ENCODE measurements at places on chromosomes 5 and 9. TPM values are rescaled to one million over a fixed set of nuclear protein-coding genes. Genes with fewer than 3 reads are reported as not detected.
A peak's percentile ranks its signal among the peaks of the same experiment; 100 is the strongest.

- H3K27ac ChIP-seq, result no peak overlapping the region
- H3K36me3 ChIP-seq, result peaks cover 7% of the 10 kb centered on the region
- DNase-seq, result no peak
- H3K4me3 ChIP-seq, result no peak overlapping the region
Measured at GRCh38 chr5:158670201-158670600, 429.5 kb downstream of the EBF1 start.

DNA sequence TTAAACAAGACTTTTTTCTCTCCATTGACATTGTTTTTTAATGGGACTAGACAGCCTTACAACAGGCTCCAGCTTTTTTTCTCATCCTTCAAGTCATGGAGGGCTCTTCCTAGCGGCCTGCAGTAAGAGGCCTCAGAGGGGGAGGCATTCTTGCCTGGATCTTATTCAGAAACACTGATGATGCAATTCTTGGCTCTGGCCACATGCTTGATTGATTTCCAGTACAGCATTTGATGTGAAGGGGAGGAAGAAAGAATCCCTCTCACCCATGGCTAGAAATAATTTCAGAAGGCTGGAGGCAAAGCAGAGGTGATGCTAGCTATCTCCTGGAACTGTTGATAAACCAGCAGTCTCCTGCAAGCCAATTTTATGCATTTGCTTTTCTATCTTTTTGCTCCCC lies 324.8 kb downstream of the PRELID2 start:
- H3K36me3 ChIP-seq, result no peaks in the 10 kb centered on the region
- H3K27ac ChIP-seq, result no peak overlapping the region
- no peak overlapping the region for H3K4me3 ChIP-seq
- H3K4me1 ChIP-seq, result no peaks in the 10 kb centered on the region
- no peaks in the 10 kb centered on the region for H3K27me3 ChIP-seq

GRCh38 chr5:88140396-88140855 lies 128.2 kb downstream of the TMEM161B start:
- no peaks in the 10 kb centered on the region for H3K36me3 ChIP-seq
- H3K4me1 ChIP-seq, result peaks cover 6% of the 10 kb centered on the region
- H3K4me3 ChIP-seq, result peak overlapping the region; percentile 52
- H3K27ac ChIP-seq, result no peak overlapping the region
- no peak for DNase-seq
- H3K27me3 ChIP-seq, result peaks cover 65% of the 10 kb centered on the region

DNA sequence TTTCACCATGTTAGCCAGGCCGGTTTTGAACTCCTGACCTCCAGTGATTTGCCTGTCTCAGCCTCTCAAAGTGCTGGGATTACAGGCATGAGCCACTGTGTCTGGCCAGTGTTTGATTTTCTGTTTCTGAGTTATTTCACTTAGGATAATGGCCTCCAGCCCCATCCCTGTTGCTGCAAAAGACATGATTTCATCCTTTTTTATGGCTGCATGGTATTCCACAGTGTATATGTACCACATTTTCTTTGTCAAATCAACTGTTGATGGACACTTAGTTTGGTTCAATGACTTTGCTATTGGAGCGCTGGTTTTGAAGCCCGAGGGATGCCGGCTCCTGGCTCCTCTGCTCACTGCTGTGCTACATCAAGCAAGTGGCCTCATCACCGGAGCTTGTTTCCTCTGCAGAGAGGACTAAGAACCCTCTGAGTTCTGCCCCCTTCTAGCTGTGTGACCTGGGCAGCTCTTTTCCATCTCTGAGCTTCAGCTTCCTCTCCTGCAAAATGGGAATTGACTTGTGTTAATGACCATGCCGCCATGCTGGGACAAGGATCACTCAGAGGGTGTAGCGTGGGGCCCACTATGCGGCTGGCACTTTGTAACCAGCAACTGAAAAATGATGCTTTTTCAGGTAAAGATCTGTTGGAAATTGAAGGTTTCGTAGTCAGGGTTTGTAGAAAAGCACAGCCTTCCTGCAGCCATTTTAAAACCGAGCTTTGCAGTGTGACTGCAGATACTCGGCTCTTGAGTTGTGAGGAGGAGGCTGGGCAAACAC lies 4.6 kb upstream of the NEURL1B start:
- no peak for DNase-seq
- H3K27me3 ChIP-seq, result peaks cover 26% of the 10 kb centered on the region
- no peaks in the 10 kb centered on the region for H3K36me3 ChIP-seq
- no peak overlapping the region for H3K27ac ChIP-seq
- H3K4me3 ChIP-seq, result no peak overlapping the region

- H3K27ac ChIP-seq, result no peak overlapping the region
- no peak overlapping the region for H3K4me3 ChIP-seq
- peaks cover 10% of the 10 kb centered on the region for H3K36me3 ChIP-seq
Measured at GRCh38 chr9:111381006-111381405, 51.0 kb upstream of the OR2K2 start.

DNA sequence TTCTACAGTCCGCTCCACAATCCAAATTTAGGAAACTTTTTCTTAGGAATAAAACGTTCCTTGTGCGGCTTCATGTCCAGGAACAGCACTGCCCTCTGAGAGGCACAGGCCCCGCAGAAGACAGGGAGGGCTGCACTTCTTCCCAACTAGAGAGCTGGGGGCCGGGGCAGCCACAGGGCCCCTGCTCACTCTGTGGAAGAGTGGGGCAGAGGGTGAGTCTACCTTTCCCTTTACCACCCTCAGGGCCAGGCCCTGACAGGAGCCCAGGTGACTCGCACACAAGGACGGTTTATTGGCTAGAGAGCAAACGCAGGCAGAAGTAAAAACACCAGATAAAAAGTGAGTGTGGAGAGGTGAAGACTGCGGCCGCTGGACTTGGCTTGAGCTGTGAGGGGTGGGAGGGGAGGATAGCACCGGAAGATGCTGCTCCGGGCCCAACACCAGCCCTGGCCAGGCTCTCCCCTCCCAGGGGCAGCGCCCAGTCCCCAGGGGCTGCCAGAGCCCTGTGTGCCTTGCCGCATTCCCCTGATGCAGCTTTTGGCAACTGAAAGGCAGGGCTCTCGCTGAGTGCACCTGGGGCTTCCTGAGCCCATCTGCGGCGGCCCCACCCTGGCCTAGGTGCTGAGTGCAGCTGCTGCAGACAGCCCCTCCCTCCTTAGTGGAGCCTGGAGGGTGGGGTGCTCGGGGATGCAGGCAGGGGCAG lies 20.2 kb downstream of the SH3GLB2 start:
- H3K4me3 ChIP-seq, result no peak overlapping the region
- H3K4me1 ChIP-seq, result no peaks in the 10 kb centered on the region
- no peaks in the 10 kb centered on the region for H3K27me3 ChIP-seq

Gene POLR3G
- total RNA-seq, result 8.4 TPM

GRCh38 chr5:74326571-74327338 lies 313.8 kb downstream of the ENC1 start:
- no peak overlapping the region for H3K27ac ChIP-seq
- no peaks in the 10 kb centered on the region for H3K27me3 ChIP-seq
- no peaks in the 10 kb centered on the region for H3K36me3 ChIP-seq
- no peak overlapping the region for H3K4me3 ChIP-seq
- H3K4me1 ChIP-seq, result no peaks in the 10 kb centered on the region

Gene FXN
- total RNA-seq, result 23.2 TPM

DNA sequence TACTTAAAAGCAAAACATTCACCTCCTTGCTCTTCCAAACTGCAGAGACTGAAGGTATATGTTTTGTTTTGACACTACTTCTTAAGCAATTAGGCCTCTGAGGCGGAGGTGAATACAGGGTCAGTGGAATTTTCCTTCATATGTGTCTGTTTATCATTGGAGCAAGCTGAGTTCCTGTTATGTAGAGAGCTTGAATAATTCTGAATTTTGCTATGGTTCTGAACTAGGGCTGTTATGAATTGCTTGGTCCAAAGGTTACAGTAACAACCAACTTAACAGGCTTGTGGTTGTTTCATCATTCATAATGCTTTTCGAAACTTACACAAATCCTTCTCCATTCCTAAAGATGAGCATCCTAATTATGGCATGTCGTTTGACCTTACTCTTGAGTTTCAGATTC lies 444.6 kb upstream of the MEF2C start:
- H3K4me3 ChIP-seq, result no peak overlapping the region
- DNase-seq, result no peak
- no peaks in the 10 kb centered on the region for H3K36me3 ChIP-seq
- no peak overlapping the region for H3K27ac ChIP-seq
- H3K4me1 ChIP-seq, result no peaks in the 10 kb centered on the region

GRCh38 chr5:73030531-73030930 lies 74.7 kb downstream of the FCHO2 start:
- H3K27ac ChIP-seq, result no peak overlapping the region
- peaks cover 14% of the 10 kb centered on the region for H3K4me1 ChIP-seq
- H3K4me3 ChIP-seq, result no peak overlapping the region
- H3K27me3 ChIP-seq, result no peaks in the 10 kb centered on the region

Gene SFXN1
- total RNA-seq, result 181 TPM

DNA sequence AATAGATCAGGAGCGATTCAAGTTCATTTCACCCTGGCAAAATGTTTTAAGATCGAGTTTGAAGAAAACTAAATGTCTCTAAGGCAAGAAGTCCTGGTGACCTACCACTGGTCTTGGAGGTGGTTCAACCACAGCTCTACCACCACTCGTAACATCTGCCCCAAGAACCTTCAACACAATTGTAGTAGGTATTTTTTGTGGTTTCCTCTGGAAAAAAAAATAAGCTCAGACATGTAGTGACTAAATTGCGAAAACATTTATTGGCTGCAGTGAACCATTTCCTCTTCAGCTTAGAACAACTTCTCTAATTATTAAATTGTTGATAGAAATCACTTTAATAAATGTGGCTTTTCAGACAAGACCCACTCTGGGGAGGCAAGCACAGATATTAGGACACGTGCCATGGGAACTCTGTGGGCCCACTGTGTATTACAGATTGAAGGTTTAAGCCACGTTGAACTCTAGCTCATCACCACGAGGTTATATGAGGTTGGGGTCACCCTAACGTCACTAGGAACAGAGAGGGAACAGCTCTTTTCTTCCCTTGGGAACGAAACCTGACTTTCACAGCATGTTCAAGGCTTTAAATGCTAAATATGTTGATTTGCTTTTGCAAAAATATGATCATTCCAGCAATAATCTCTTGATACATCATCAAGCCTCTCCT lies 142.9 kb downstream of the HSD17B3 start:
- DNase-seq, result no peak
- no peaks in the 10 kb centered on the region for H3K36me3 ChIP-seq
- H3K27ac ChIP-seq, result no peak overlapping the region
- no peaks in the 10 kb centered on the region for H3K27me3 ChIP-seq
- peaks cover 10% of the 10 kb centered on the region for H3K4me1 ChIP-seq

DNA sequence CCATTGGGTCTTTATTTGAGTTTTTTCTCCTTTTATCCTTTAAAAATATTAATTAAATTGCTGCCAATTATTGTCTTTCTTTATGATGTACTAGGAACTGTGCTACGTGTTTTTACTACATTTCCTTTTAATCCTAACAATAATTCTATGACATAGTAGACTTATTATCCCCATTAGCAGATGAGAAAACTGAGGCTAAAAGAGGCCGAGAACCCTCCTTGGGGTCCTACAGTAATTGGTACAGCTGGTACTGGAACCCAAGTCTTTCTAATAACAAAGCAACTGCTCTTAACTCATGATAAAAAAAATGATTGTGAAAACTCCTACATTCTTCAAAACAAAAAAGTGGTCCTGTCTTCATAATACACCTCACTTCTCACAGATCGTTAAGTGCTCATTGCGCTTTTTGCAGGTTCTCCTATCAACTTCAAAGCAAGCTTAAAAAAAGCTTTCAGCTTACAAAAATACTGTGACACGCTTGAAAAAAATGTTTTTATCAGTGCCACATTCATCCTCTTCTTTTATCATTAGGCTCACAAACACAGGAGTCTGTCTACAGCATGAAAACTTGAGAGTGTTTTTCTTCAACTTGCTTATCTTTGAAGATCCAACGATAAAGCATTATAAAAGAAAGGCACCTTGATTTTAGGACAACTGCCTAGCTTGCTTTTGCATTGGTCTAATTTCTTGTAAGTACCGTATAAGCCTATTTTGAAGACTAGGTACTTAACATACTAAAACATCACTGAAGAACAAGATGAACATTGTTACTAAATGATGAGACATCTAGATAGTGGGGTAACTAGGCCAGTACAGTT lies 32.4 kb downstream of the FYB1 start:
- no peaks in the 10 kb centered on the region for H3K27me3 ChIP-seq
- no peak overlapping the region for H3K4me3 ChIP-seq
- DNase-seq, result no peak
- no peak overlapping the region for H3K27ac ChIP-seq
- H3K4me1 ChIP-seq, result no peaks in the 10 kb centered on the region

Gene SLC31A1
- 22.1 TPM for total RNA-seq

DNA sequence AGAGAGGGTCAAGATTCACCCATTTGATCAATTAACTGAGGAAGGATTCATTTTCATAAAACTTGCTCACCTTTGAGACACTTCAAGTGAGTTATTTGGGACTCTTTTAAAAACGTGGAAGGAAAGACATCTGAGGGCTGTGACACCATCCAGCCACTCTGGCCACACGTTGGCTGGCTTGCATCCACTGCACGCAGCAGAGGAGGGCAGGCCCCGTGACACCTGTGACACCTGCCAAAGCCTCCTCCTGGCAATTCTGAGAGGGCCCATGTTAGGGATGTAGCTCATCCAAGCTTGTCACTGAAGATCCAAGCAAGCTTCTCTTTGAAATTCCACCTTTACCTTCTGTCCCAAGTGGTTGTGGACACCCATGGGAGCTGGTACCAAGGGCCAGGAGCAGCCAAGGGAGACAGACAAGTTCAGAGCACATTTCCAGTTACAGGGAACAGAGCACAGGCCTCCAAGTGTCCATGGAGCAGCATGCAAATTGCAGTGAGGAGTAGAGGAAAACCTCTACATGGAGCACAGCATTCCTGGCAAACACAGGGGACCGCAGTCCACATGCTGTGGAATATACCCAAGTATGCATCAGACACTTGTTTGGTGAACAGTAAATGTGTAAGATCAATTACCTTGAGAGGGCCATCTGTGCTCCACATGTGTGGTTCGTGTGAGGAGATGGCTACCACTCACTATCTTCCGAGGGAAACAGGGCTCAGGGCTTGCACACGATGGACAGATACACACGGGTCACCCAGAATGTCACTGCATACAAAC lies 4.8 kb downstream of the PRSS3 start:
- no peak overlapping the region for H3K4me3 ChIP-seq
- H3K36me3 ChIP-seq, result no peaks in the 10 kb centered on the region
- DNase-seq, result no peak
- no peaks in the 10 kb centered on the region for H3K27me3 ChIP-seq
- no peaks in the 10 kb centered on the region for H3K4me1 ChIP-seq
- no peak overlapping the region for H3K27ac ChIP-seq

GRCh38 chr9:104997536-104997935 lies 69.6 kb upstream of the ABCA1 start:
- no peak overlapping the region for H3K4me3 ChIP-seq
- H3K36me3 ChIP-seq, result no peaks in the 10 kb centered on the region
- no peak for DNase-seq
- H3K27me3 ChIP-seq, result no peaks in the 10 kb centered on the region
- peaks cover 25% of the 10 kb centered on the region for H3K4me1 ChIP-seq
- H3K27ac ChIP-seq, result no peak overlapping the region

DNA sequence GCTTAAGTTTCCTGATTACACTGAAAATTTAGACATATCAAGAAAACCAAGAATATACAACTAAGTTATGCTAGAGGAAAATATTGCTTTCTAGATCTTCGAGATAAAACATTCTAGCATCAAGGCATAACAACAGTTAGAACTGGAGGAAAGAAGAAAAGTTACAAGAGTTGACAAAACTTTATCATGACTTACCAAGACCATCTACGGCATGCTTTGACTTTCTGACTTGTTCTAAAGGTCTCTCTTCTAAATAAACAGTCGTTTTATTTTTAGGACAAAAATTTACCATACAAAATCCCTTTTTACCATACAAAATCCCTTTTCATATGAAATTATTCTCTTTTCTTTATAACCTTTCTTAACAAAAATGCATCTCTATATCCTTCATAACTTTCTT lies 1110.1 kb upstream of the CDH10 start:
- H3K27ac ChIP-seq, result no peak overlapping the region
- H3K27me3 ChIP-seq, result no peaks in the 10 kb centered on the region
- H3K36me3 ChIP-seq, result peaks cover 4% of the 10 kb centered on the region
- no peak overlapping the region for H3K4me3 ChIP-seq
- DNase-seq, result peak; percentile 21

Data from neural progenitor cell (in vitro differentiated cells).